CD4-positive, alpha-beta T cell treated with Interleukin-4 for 4 hours (primary cell): ENCODE measurements at places on chromosomes 3 and 15.

DNA sequence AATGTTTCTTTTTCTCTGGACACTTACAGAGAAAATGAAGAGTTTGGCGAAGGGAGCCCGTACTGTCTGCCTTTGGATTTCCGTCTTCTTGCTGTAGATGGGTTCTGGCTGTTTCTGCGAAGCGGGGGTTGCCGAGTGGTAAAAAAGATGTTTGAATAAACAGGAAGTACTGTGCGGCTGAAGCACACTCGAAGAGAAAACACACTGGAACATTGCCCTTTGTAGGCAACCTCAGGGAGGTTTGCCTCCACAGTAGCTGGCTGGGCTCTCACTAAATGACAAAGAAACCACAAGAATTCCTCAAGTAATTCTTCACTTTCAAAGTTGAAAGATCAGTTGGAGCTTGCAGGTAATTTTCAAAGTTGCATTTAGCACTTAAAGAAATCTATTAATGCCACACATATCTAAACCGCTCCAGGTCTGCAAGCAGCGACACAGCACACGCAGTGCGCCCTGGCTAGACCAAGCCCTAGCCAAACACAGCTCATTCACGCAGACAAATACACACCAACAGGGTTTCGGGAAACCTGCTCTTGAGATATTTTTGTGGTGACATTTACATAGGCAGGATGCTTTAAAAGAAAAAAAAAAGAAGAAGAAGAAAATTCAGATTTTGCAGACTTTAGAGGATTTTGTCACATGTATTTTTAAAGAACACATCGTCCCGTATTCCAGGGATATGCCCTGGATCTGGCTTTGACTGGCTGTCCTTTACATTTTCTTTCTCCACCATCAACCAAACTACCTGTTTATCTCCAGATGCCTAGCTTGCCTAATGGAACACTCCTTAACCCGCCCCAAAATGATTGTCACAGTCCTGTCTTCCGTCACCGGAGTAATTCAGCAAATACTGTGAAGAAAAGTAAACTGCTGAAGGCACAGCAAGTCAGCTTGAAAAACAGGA is 452.8 kb downstream of the FOXP1 start:
- DNase-seq, result peak; percentile 86

DNA sequence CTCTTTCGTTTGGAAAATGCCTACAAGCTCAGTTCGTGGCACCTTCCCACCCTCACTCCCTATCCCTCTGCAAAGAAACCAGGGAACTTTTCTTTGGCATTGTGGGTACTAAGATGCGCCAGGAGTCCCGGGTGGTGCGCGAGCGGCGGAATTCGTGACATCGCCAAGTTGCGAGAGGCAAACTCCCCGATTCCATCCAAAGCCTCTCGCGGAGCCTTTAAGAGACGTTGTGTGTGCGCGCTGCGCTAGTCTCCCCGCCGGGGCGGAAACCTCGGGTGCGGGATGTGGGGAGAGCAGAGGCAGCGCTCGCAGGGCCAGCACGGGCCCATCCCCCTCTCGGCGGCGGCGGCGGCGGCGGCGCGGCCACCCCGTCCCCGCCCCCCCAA is 443 bp upstream of the NR2F2 start:
- no peak for DNase-seq

GRCh38 chr3:44400771-44401170 is 62.2 kb downstream of the TCAIM start:
- no peak for DNase-seq

DNA sequence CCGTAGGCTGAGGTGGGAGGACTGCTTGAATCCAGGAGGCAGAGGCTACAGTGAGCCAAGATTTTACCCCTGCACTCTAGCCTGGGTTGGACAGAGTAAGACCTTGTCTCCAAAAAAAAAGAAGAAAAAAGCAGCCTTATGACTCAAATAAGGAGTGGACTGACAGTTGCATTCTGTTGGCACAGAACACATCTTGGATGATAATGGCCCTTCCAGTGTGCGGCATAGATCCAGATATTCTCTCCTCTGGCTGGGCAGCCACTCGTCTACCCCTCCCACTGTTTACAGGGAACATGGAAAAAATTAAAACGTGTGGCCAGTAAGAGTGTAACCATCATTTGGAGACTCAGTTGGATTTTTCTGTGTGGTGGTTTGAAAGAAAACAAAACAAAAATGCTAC is 118.6 kb upstream of the RNF7 start:
- DNase-seq, result no peak

DNA sequence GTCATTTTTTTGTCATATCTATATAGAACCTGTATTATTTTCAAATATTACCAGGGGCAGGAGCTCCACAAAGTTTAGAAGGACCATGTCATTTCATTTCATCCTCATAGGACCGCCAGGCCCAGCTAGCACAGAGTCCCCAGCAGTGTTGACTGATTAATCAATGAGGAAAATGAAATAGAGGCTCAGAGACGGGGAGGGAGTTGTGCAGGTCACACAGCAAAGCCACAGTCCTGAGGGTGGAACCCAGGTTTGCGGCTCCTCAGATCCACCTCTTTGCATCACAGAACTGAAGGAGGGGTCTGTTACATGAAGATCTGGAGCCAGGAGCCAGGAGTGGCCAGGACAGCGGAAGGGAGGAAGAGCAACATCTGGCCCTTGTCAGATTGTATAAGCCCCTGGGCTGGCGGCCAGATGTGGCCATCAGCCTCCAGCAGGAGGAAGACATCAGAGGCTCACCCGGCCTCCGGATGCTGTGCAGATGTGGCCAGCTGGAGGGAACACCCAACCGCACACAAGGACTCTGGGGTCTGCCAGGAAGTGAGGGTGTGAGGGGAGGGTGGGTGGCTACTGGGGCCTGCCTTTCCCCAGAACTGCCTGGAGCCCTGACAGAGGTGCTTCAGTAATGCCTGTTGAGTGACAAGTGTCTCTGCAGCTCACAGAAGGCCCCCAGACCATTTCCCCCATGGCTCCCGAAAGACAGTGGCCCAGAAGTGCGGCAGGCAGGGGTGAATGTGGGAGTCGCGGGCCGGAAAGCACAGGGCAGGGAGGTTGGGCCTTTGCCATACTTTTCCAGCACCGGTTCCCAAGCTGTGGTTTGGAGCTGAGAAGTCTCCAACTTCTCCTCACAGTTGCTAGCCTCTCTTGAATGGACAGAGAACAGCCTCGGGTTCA is 21.3 kb downstream of the EFCC1 start:
- no peak for DNase-seq

DNA sequence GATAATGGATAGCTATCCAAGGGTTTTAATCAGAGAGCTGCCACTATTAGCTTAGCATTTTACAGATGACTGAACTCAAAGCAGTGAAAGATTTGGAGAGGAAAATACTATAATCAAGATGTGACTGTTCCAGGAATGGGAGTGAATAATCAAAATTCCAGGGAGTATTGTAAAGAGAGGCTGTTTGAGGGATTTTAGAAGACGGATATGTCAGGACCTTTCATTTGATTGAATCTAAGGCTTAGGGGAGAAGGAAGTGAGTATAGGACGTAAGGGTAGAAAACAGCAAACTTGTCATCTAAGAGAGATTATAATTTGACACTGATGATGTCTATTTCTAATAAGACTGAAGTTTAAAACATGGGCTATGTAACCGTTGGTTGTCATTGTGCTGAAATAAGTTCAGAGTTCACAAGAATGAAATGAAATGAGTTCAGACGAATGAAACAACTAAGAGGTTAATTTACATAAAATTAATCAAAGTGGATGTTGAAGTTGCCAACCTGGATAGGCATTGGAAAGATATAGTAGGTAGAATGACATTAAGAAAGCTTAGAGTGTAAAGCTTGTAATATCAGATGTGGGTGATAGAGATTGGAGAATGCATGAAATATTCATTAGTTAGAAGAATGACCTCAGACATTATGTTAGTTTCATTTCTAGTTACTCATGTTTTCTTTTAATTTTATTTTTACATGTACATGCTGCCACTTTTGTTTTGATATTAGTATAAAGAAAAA is 842.8 kb downstream of the SI start:
- no peak for DNase-seq

- DNase-seq, result no peak
Observed at GRCh38 chr15:89066280-89066679, 22.0 kb upstream of the ABHD2 start.
